CD4-positive, alpha-beta T cell treated with Interferon gamma for 1 hour (primary cell): ENCODE measurements at places on chromosomes 1 and 21.

- no peak for DNase-seq
Measured at GRCh38 chr1:29664711-29665110, 428.4 kb downstream of the PTPRU start.

- DNase-seq: no peak
Measured at GRCh38 chr1:8077120-8077573, 51.0 kb upstream of the ERRFI1 start.

GRCh38 chr1:156532374-156532773 is 31.8 kb upstream of the MEF2D start:
- DNase-seq: no peak

DNA sequence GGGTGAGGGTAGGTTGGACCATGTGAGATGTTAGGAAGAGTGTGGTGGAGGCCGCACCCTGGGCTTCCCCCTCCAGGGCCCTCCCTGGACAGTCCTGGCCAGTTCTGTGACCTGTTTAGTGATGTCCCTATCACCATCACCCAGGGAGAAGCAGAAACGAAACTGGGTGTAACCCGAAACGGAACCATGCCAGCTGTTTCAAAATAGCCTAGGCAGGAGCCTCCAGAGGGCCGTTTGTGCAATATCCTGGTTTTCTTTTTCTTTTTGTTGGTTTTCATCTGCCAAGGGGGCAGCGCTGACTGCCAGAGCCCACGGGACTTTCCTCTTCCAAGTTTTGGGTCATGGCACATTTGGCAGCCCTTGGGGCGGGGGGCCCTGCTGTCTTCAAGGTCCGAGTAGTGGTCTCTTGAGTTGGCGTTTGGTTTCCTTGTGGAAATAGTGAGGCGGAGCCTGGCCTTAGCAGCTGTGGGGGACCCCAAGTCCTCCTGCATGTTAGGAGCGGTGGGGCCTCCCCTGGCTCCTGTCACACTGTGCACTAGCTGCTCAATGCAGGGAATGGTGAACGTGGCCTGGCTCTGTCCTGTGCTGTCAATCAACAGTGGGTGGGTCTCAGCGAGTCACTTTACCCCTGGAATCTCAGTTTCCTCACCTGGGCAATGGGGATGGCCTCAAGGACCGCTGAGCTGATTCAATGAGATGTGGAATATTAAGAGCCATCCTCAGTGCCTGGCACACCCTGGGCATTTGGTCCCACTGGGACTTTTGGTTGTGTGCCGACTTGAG is 90.7 kb downstream of the ARHGEF10L start:
- peak; percentile 77 for DNase-seq

DNA sequence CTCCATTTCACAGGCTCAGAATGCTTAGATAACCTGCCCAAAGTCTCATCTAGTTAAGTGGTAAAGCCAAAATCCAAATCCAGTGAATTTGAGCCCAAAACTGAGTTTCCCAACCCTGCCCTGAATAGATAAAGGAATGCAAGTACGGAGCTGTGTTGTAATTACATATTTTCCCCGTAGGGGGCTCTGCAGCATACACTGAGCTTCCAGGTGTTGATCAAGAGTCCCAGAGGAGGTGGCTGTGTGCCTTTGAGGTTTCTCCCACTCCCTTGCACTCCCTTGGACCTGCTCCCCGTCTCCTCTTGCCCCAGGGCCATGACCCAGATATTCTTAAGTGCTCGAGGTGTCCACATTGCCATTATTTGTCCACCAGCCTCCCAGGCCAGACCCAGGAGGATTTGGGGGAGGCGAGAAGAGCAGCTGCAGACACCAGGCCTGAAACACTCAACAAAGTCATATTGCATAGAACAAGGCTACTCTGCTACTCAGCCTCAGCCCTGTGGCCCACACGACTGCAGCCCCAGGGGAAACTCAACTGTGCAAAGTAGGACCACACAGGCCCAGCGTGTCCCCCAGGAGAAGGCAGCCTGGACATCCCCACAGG is 18.4 kb upstream of the LY9 start:
- DNase-seq: peak; percentile 46

GRCh38 chr21:25453524-25453923 is 153.8 kb downstream of the MRPL39 start:
- no peak for DNase-seq

GRCh38 chr1:149848340-149849110 is 50.8 kb upstream of the BOLA1 start:
- DNase-seq: no peak

DNA sequence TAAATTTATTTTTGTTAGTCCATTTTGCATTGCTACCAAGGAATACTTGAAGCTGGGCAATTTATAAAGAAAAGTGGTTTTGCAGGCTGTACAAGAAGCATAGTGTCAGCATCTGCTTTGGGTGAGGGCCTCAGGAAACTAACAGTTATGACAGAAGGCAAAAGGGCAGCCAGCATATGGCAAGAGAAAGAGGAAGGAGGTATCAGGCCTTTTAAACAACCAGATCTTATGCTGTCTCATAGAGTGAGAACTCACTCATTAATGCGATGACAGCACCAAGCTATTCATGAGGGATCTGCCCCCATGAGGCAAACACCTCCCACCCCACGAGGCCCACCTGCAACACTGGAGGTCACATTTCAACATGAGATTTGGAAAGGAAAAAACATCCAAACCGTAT is 898.4 kb downstream of the KCNT2 start:
- no peak for DNase-seq

- no peak for DNase-seq
Measured at GRCh38 chr1:185412385-185413087, 95.5 kb upstream of the IVNS1ABP start.

DNA sequence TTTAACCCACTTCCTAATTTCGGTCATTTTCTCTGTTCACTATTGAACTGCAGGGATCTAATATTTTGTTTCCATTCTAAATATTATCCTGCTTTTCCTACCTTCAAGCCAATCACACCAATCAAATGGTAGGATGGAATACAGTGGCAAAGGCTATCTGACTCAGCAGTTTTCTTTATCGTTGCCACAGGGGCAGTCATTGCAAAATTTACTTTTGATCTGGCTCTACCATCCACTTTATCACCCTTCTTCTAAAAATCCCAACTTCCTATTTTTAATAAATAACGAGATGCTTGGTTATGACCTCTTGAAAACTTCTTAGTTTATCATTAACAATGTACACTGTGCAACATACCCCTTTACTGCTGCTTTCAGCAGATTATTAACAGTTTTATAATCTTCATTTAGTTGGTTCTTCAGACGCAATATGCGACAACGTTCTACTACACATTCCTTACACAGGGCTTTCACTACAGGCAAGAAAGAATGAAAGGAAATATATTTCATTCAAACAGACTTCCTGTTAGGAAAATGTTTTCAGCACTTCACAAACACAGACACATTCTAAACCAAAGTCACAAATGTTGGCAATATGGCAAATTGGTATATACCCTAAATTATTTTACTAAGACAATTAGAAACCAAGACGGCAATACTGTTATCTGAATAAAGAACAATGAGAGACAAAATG is 52.3 kb upstream of the RAP1GAP start:
- no peak for DNase-seq

DNA sequence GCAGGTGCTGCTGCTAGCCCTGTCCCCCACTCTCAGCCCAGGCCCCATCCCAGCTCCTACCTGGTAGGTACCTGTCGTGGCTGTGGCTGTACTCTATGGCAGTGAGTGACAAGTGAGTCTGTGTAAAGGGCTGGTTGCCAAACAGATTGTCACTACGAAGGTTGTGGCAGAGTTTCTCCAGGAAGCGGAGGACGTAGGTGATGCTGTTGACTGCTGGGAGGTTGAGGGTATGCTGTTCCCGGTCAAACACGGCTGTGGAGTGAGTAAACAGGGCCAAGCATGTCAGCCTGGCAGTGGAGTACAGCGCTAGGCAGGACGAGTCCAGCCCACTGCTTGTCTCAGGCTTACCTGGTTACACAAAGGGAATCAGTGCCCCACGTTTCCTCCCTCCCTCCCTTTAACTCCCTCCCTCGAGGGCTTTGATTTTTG is 24.8 kb upstream of the SLFNL1 start:
- no peak for DNase-seq

DNA sequence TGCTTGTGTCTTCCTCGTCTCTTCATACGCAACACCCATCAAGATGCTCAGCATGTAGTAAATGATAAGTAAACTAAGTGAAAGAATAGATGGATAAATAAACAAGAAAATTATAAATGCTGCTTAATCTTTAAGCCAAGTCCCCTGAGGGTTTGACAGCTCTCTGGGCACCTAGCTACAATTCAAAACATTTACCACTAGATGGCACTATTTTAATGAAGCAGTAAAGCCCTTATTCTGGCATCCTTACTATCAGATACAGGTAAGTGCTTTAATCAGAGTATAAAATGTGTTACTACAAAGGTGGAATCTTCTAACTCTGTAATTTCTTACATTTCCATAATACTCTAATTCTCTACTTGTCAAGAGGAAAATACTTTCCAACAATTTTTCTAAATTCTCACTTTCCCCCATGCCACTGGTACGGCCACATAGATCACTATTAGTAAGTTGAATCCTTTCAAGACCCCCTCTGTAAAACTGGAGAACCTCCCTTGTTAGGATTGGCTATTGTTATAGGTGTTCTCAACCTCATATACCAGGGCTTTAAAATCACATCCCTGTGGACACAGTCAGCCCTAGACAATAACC is 137.8 kb downstream of the BARHL2 start:
- DNase-seq: no peak

DNA sequence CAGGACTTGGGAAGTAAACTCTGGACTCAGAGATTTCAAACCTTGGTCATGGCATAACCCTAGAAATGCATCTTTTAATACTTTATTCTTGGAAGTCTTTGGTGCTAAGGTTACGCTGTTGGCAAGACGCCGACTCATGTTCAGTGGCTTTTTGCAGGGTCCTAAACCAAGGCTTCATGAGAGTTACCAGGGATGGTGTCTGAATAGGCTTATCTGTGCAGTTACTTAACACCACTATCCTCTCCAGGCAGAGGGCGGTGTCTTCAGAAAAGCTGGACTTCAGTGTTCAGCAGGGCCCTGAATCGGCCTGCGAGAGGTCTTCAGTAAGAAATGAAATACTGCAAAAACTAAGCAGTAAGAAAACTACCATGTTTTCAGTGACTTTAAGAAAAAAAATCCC is 58.3 kb downstream of the SIM2 start:
- DNase-seq: no peak

DNA sequence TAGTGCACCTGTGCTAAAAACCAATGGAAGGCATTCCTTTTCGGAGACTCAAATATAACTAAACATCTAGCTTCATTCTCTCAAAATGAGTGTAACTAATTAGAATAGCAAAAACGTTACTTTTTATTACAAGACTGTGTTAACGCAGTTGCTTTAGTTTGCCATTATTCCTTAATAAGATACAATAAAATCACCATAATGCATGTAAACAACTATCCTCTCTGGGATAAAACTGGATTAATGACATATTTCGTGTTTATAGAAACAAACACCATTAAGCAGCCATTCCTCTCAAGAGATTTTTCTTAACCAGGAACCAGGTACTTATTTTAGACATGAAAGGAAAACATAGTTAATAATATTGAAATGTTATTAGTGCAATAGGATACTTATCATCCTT is 512.8 kb upstream of the B3GALT2 start:
- DNase-seq: no peak

DNA sequence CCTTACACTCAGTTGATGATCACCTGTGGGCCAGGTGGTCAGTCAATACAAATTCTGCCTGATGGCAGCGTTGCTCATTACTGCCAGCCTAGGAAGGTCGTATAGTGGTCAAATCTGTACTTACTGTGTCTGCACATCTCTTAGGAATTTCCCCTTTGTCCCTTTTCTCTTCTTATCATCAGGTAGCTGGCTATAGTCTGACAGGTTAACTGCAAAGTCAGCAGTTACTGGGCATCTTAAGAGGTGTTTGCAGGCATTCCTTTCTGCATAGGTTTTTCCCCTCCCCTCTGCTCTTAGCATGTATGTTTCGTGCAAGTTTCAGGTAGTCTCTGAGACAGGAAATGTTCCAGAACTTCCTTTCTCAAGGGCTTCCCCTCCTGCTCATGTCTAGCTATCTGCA is 298.7 kb downstream of the LRRIQ3 start:
- DNase-seq: no peak

DNA sequence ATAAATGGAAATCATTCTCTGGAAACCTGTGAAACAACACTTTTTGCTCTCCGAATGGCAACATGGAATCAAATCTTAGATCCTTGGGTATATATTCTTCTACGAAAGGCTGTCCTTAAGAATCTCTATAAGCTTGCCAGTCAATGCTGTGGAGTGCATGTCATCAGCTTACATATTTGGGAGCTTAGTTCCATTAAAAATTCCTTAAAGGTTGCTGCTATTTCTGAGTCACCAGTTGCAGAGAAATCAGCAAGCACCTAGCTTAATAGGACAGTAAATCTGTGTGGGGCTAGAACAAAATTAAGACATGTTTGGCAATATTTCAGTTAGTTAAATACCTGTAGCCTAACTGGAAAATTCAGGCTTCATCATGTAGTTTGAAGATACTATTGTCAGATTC is 45.7 kb downstream of the PTGFR start:
- no peak for DNase-seq

GRCh38 chr1:165949335-165950130 is 122.1 kb downstream of the UCK2 start:
- no peak for DNase-seq

GRCh38 chr1:8144323-8144722 is 118.2 kb upstream of the ERRFI1 start:
- no peak for DNase-seq

- no peak for DNase-seq
Measured at GRCh38 chr21:16585896-16586295, 856.1 kb downstream of the USP25 start.

- no peak for DNase-seq
Measured at GRCh38 chr1:89755591-89755990, 65.2 kb upstream of the LRRC8D start.

- no peak for DNase-seq
Measured at GRCh38 chr1:75265792-75266191, 131.6 kb downstream of the LHX8 start.

DNA sequence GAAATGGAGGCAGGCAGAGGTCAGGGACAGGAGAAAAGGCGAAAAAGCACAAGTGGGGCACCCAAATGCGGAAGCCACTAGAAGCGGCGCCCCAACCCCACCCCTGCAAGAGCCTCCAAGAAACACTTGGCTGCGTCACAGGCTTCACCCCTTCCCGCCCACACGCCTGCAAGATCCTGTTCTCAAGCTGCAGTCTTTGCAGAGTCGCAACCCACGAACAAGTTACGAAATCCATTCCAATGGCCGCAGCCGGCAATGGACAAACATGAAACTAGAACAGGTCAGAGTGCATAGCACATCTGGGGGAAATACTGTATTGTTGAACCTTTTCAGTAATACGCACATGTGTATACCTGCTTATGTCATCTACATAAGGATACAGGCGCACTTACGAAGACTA is 103.6 kb downstream of the PSMG1 start:
- peak; percentile 81 for DNase-seq
